ENCODE measurements at places on chromosomes 4 and X.

- DNase-seq, result no peak
These were observed 7.5 kb downstream of the DTHD1 start for GRCh38 chr4:36288731-36289426.

GRCh38 chr4:167779864-167780263 is 312.5 kb upstream of the ANXA10 start:
- no peak for DNase-seq

DNA sequence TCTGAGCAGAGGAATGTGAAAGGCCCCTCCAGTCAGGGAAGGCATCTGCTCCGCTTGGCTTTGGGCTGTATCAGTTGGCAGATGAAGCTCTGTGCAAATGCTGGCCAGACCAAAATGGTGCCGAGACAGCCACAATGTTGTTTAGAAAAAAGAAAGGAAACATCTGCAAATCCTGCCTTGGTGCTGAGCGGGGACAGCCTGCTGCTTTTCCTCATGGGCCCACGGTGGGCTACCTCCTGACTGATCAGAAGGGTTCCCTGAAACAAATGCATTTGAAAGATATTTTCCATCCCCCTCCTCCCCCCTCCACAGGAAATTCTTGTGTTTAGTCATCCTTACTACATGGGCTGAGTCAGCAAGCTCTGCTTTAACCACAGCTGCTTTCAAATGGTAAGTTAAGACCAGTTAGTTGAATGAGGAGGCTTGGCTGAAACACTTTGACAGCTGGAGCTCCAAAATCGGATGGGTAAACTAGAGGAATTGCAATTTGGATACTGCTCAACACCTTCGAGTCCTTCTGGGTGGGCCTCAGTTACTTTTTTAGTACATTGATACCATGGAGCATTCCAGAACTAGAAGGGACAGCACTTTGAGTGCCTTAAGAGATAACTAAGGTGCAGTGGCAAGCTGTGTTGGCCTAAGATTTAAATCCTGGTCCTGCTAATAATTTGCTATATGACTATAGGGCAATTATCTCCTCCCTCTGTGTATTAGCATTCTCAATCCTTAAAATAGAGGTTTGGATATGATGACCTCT is 36.0 kb downstream of the PLAC1 start:
- peak; percentile 46 for DNase-seq

DNA sequence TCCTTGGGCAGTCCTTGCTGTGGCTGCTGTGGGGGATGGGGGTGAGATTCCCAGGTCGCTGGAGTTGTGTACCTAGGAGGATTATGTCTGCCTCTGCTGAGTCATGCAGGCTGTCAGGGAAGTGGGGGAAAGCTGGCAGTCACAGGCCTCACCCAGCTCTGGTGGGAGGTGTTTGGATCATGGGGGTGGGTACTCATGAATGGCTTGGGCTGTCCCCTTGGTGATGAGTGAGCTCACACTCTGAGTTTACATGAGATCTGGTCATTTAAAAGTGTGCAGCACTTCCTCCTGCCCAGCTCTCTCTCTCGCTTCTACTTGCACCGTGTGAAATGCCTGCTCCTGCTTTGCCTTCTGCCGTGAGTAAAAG is 24.6 kb upstream of the PDLIM3 start:
- no peak for DNase-seq

DNA sequence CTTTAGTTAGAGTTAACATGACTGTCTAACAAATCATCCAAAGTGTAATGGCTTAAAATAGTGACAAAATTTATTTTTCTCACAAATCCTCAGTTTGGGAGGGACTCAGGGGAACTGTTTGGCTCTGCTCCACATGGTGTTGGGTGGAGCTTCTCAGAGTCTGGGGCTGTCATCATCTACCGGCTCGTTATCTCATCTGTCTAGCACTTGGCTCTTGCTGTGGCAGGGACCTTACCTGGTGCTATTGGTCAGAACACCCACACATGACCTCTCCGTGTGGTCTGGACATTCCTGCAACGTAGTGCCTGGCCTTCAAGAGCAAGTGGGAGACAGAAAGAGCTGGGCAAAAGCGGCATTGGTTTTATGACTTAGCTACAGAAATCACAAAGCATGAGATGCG is 866.9 kb upstream of the FRG1 start:
- DNase-seq, result no peak

DNA sequence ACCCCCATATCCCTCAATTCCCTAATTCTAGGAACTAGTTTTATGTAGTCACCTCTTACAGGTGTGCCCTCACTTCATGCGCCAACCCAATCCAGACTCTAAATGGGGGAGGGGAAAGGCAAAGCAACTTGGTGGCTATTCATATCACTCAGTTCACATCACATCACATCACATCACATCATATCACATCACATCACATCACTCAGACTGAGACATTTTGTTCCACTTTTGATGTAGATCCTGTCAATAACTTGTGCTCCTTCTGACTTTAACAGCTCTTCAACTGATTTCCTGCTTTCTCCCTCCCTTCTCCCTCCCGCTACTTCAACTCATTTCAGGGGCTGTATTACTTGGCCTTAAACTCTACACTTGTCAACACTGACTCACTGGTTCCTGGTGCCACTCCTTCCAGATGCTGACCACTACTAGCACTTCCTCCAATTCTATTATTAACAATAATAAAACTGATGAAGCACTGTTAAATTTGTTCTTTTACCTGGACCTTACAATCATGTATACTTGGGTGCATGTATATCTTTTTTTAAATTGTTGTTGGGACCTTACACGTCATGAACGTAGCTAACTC is 29.1 kb upstream of the PLS3 start:
- no peak for DNase-seq

DNA sequence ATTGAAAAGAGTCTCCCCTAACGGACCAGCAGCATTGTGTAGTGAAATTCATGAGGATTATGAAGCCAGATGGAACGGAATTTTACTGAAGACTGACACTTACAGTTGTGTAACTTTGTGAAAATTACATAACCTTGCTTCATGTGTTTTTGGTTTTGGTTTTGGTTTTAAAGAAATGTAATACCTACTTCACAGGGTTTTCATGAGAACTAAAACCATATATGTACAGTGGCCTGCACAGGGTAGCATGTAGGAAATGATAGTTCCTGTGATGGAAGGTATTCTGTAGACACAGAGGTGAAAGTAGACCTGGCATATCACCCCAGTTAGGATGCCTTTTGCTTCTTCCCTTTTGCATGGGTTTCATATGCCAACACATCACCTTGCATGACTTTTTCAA is 247.0 kb downstream of the BANK1 start:
- DNase-seq, result no peak

DNA sequence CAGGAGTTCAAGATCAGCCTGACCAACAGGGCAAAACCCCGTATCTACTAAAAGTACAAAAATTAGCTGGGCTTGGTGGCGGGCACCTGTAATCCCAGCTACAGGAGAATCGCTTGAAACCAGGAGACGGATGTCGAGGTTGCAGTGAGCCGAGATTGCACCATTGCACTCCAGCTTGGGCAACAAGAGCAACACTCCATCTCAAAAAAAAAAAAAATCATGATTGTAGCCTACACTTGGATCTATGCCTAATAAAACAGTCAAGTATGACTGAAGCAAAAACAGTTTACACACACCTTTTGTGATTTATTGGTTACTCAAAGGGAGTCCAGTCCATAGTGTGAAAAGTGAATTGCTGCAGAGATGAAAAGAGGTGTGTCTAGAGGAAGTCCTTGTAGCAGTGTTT is 34.7 kb upstream of the TASL start:
- no peak for DNase-seq

DNA sequence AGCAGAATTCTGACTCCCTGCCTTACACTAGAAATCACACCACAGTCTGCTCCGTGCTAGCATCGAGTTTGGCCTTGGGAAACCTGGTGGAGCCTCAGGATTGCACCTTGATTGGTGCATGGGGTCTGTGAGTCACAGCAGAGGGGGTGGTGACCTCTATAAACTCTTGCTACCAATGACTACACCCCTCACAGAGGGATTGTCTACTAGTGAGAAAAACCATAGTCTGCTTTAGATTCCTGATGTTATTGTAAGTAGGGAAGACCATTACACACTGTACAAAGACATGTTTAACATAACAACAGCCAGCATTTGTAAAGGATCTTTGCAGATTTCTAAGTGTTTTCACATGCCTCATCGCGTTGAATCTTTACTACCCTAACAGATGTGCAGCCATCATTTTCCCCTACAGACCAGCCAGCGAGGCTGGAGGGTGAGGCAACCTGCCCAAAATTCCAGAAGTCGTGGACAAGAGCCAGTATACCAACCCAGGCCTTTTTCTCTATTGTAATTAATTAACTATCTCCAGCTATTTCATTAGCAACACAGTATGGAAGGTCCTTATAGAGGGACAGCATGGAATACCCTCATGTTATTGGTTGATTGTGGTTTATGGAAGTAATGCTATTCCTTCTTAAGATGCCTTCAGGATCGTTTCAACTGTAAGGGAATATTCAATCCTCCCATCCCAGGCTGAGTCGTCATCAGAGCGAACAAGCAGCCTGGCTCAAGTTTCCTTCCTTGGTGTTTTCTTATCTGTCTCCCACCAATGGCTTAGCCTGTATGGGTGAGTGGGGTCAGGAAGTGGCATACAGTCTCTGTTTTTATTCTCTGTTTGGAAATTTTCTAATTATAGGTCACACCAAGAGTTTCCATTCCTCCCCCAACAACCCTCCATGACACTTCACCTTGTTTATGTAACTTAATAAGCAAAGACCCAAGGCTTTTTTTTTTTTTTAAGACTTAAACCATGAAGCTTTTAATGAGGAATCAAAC is 55.9 kb upstream of the KDR start:
- no peak for DNase-seq

GRCh38 chrX:154539077-154539476 is 7.6 kb downstream of the G6PD start:
- no peak for DNase-seq

- no peak for DNase-seq
These were observed 48.7 kb downstream of the HTT start for GRCh38 chr4:3123181-3123671.

GRCh38 chrX:154417157-154417556 is 5.8 kb downstream of the TAFAZZIN start:
- DNase-seq, result no peak

DNA sequence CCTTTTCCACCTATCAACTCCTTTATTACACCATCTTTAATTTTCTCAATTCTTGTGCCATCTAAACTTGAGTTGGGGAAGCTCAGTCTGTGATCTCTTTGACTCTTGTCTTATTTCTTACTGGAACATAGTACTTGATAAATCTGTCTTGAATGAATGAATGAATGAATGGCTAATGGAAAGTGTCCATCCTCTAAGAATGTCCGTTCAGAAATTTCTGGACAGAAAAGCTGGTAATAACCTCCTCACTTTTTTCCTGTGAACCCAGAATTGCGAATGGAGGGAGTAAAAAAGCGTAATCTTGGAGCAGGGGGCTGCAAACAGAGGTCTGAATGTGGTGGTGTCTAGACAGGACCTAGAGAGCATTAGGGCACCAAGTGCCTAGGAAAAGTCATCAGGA is 9.4 kb upstream of the CLTRN start:
- DNase-seq, result no peak

- DNase-seq, result no peak
These were observed 87.1 kb downstream of the SLIT2 start for GRCh38 chr4:20338841-20339240.

DNA sequence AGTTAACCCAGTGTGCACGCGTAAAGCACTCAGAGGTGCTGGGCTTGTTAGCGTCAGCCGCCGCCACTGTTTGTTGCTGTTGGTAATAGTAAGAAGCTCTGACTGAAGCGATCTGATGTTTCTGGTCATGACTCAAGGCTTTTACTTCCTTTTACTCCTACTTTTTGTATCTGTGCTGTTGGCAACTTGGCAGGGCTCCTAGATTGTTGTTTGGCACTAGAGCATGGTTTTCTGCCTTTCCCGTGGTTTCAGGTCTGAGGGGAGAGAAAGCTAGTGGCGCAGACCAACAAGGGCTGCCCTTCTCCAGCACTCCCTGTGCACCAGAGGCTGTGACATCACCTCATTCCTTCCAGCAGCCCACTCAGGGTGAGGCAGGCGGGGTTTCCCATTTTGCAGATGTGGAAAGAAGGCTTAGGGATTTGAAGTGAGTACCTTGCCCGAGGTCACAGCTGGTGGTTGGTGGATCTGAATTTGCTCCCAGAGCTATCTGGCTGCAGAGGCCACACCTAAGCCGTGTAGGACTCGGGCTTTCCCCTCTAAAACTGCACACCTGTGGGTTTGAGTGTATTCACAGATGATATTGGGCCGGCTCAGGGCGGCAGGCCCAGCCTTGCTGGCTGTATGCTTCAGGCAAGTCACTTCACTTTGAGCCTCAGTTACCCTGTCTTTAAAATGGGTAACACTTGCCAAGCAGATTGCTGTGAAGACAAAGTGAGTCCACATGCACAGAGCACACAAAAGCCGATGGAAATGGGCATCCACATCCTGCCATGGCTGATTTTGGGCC is 51.2 kb upstream of the TADA2B start:
- DNase-seq, result peak; percentile 36

DNA sequence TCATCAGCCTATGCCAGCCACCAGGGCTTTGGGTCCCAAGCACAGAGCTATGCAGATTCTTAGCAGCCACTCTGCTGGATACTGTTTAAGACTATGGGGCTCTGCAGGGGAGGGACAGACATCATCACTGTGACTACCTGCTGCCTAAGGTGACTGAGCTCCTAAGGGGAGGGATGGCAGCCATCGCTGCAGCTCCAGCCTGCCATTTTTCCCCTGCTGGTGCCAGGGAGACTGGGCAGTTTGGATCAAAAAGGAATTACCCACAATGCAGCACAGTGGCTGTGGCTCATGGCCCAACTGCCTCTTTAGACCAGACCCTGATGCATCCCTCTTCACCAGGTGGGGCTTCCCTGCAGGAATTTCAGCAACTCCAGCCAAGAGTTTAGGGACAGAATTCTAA is 28.6 kb upstream of the INPP4B start:
- DNase-seq, result no peak

DNA sequence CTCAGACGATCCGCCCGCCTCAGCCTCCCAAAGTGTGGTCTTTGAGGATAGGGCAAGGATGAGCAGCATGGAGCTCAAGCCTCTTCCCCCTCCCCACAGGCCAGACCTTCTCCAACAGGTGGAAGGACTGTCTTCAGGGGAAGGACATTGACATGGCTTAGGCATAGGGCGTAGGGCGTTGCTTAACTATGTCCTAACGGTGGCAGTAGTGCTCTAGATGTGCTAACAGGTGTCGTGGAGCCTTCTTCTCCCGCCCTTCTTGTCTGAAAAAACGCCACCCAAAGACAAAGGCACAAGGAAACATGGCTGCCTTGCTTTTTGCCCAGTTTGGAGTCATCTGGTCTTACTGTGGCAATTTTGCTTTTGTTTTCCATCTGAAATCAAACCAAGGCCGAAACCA is 219.8 kb downstream of the OR13H1 start:
- DNase-seq, result no peak

DNA sequence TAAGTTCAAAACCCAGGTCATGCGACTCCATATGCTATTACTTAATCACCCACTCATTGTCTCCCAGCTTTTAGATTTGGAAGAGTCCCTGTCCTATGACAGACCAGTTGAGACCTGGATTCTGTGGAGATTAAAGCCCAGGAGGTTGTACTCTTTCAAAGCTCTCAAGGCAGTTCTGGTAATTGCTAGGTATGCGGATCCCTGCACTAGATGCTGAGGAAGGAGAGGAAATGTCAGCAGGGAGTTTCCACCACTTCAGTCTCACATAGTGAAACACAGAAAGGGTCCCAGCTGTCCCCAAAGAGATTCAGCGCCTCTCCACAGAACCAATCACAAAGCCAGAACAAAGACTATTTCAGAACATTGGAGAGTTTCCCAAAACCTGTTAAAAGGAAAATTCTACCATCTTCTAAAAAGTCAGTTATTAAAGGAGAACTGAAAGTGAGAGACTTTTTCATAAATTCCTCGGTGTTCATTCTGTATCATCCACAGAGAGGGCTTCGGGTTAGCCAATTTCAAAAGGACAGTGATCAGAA is 53.4 kb downstream of the IRF2 start:
- DNase-seq, result peak; percentile 38

GRCh38 chr4:111961809-111962208 is 183.4 kb upstream of the FAM241A start:
- no peak for DNase-seq

All from activated CD4-positive, alpha-beta T cell treated with anti-CD3 and anti-CD28 coated beads for 36 hours (primary cell).